ENCODE measurements at places on chromosomes 2 and 18.

DNA sequence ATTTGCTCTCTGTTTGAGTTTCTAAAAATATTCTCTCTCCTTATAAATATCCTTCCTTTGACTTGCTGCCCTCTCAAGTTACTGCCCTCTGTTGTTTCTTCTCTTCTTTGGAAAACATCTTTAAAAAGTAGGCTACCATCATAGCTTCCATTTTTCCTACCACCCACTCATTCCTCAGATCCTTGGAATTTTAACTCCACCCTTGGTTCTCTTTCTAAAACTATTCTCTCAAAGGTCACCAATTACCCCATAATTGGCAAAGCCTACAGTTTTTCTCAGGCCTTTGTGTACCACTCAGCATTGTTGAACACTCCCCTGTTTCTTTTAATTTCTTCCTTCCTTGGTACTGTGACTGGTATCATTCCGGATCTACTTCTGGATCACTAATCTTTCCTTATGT is 43.0 kb upstream of the ITGAV start:
- no peak for DNase-seq

DNA sequence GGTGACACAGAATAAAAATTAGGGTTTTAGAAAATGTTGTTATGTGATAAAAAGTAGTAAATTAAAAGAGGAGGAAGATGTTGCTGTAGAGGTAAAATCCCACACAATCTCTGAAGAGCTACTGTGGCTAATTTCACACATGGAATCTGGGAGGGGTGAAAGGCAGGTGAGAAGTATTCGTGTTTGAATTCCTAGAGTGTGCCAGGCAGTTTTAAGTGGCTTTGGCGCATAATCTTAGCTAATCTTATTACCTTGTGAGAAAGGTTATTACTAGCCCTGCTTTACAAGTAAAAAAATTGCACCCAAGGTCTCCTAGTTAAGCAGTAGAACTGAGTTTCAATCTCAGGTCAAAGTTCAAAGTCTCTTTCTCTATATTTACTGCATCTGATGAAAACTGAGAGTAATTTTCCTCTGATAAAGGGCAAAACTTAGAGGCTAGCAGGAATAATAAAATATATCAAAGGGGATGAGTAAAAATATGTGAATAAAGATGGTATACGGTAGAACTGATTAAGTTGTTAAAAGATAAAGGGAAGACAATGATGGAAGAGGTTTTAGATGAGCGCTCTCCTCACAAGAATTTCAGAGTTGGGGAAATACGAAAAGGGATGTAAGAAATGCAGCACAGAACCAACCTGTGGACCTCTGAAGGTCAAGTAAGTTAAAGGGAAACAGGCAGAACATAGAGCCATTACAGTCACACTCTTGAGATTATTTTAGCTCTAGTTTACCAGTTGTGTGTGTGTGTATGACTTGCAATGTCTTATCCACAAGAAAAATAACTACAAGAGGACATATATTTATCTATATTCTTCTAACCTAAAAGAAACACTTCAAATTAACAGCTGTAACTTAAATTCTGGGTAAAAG is 34.8 kb downstream of the GAREM1 start:
- DNase-seq, result no peak

- DNase-seq, result no peak
Observed at GRCh38 chr18:48388478-48388877, 20.7 kb downstream of the ZBTB7C start.

- no peak for DNase-seq
Observed at GRCh38 chr2:20563833-20564232, 87.1 kb downstream of the HS1BP3 start.

Data from activated CD4-positive, alpha-beta memory T cell treated with anti-CD3 and anti-CD28 coated beads, Interleukin-2, amount 10 ng/mL, durations not matched to agents 7 days and 5 days (primary cell).